ENCODE measurements at places on chromosomes 12 and 14.
A peak's percentile ranks its signal among the peaks of the same experiment; 100 is the strongest.

DNA sequence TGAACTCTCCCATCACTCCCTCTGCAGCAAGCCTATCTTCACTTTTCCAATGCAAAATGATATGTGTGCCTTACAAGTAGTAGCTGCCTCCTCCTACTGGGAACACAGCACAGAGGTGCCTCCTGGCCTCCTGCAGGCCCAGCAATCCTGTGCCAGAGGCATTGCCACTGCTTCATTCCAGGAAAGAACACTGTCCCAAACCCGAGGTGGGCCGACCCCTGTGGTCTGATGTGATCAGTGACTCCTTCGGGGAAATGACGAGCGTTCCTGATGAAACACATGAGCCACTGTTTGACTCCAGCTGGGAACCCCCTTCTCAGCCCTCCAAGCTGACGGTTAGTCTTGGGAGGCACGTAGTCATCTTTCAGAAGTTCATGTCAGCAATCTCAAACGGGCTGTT lies 19.5 kb downstream of the PSMC1 start:
- no peak for DNase-seq

DNA sequence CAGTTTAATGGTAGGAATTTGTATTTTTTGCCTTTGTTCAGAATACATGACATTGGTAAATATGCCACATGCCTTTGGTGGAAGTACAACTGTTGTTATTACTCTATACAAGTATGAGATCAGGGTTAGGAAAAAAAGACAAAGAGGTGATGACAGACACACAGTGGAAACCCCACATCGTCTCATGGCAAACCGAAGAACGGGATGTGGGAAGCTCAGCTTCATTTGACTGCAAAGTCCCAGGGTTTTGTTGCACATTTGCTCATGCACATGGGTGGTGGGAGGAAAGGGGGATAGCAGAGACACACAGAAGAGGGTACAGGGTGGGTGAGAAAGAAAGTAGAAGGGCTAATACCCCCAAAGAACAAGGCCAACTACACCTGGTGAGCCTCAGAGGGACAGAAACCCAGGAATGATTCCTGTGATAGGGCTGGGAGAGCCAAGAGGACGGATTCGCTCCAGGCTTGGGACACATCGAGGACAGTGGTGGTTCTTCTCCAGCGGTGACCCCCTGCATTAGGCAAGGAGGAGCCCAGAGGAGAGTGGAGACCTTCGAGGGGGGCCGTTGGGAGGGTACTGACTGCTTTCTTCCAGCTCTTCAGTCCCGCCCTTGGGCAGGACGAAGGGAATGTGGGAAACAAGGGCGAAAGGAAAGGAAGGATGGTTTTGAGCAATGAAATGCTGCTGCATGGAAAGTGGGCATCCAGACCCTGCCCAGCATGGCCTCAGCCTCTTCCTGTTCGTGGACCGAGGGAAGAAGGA lies 8.1 kb downstream of the VAMP1 start:
- no peak for DNase-seq

- no peak for DNase-seq
Observed at GRCh38 chr14:85444635-85445034, 85.3 kb upstream of the FLRT2 start.

- no peak for DNase-seq
Observed at GRCh38 chr14:55128386-55129085, 516 bp upstream of the LGALS3 start.

DNA sequence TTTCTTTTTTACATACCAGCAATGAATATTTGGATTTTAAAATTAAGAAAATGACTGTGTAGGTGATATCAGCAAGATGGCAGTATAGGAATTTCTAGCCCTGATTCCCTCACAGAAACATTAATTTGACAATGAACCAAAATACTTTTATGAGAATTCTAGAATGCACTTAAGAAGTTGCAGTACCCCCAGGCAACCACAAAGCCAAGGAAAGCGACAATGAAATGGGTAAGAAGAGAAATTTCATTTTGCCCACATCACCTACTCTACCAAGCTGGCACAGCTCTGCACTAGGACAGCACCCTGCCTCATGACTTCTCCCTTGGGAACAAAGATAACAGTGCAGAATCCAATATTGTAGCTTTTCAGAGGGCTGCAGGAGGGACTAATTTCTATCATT lies 6.6 kb downstream of the OR9K2 start:
- DNase-seq = no peak

- peak; percentile 39 for DNase-seq
Observed at GRCh38 chr14:70812124-70812818, 3.0 kb upstream of the MAP3K9 start.

DNA sequence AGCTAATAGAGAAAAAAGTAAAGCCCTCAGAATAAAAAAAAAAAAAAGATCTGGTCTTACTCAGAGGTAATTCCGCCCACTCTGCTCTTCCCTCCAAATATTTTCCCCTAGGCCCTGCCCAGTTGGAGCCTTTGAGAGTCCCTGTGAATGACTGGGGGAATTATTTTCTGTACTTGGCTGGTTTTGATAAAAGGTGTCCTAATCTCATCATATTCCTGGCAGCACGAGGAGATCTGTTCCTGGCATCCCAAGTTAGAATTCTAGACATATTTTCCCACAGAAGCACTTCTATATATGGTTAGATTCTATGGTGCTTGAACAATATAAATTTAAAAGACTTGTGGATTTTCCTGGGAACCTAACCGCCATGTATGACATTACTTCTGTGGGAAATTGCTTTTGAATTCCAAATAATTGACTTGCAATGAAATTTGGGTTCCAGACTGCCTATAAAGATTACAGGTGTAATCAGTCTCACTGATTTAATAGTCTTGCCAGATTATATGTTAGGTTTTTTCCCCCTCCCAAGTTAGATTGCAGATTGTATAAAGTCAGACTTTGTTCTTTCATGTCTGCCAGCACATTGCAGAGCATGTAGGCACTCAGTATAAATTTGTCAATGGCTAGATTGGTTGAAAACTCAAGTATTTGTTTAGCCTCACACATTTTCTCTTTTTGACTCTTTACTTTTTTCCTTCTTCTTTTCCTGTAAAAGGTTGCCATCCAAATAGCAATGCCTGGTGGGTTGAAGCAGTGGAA lies 12.3 kb downstream of the GPX2 start:
- DNase-seq = no peak

GRCh38 chr12:26410689-26411088 lies 215.3 kb downstream of the SSPN start:
- no peak for DNase-seq

- DNase-seq = no peak
Observed at GRCh38 chr12:49720214-49720613, 13.0 kb upstream of the FMNL3 start.

DNA sequence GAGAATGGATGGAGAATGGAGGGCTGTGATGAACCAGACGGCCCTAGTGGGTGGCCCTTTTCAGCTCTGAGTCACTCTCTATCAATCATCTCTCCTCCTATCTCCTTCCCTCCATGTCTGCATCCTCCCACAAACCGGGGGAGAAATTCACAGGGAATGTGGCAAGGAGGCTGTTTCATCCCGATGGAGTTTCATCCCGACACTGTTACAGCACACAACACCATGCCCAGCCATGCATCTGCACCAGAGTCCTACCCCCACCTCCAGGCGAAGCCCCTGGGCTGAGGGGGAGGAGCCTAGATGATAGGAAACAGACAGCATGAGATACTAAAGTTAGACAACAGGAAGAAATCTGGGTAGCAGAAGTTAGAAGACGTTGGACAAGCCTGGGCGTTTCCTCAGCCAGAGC lies 20.8 kb downstream of the SLC8B1 start:
- DNase-seq = no peak

GRCh38 chr12:53710091-53710490 lies 17.2 kb downstream of the CALCOCO1 start:
- no peak for DNase-seq

GRCh38 chr14:67263499-67264149 lies 22.4 kb downstream of the PALS1 start:
- no peak for DNase-seq

- no peak for DNase-seq
Observed at GRCh38 chr12:61524851-61525250, 735.4 kb upstream of the USP15 start.

GRCh38 chr14:53663709-53664108 lies 292.9 kb downstream of the BMP4 start:
- peak; percentile 83 for DNase-seq

GRCh38 chr14:70498191-70498590 lies 36.6 kb downstream of the ADAM20 start:
- no peak for DNase-seq

- no peak for DNase-seq
Observed at GRCh38 chr14:60275932-60276331, 26.9 kb downstream of the PPM1A start.

- DNase-seq = peak; percentile 86
Observed at GRCh38 chr12:101939856-101940265, 62.5 kb downstream of the DRAM1 start.

GRCh38 chr12:8590842-8591545 lies 21.7 kb downstream of the AICDA start:
- peak; percentile 54 for DNase-seq

- no peak for DNase-seq
Observed at GRCh38 chr12:61821381-61821780, 438.8 kb upstream of the USP15 start.

DNA sequence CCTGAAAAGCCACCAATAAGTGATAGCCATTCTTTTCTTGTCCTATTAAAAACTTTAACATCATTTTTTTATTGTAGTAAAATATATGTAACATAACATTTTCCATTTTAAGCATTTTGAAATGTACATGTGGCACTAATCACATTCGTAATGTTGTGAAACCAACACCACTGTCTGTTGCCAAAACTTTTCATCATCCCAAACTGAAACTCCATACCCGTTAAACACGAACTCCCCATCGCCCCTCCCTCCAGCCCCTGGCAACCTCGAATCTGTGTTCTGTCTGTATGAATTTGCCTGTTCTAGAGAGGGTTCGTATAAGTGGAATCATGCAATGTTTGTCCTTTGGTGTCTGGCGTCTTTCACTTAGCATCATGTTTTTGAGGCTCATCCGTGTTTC lies 75.9 kb downstream of the CCDC92 start:
- DNase-seq = no peak

- DNase-seq = no peak
Observed at GRCh38 chr14:89866458-89866857, 88.1 kb downstream of the EFCAB11 start.

GRCh38 chr12:76057326-76057725 lies 25.8 kb upstream of the PHLDA1 start:
- DNase-seq = no peak

DNA sequence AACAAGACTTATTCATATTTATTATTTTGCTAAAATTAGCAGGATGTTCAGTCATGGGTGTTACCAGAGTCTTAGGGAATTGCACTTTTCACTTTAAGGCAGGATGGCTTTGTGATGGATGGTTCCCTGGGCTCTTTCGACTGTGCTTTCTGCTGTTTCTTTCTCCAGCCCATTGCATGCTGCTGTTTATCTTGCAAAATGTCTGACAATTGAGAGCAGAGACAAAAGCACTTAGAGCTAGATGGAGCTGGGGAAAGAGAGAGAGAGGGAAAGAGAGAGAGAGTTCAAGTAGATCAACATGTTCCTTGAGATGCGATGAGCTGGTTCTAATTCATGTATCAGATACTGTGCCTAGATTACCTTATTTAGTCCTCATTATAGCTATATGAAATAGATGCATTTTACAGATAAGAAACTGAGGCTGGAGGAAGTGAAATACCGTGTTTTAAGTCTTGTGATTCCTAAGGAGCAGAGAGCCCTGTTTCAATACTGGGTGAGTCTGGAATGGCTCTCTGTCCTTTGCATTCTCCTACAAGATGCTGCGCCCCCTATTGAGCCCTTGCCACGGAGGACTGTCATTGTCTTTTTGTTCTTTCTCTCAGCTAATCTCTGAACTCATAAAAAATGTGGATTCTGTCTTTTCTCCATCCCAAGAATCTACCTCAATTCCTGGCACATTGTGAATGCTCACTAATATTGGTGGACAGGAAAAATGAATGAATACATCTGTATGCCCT lies 227.9 kb downstream of the ALG10B start:
- DNase-seq = peak; percentile 89

GRCh38 chr12:100448656-100449055 lies 25.0 kb upstream of the NR1H4 start:
- DNase-seq = no peak

DNA sequence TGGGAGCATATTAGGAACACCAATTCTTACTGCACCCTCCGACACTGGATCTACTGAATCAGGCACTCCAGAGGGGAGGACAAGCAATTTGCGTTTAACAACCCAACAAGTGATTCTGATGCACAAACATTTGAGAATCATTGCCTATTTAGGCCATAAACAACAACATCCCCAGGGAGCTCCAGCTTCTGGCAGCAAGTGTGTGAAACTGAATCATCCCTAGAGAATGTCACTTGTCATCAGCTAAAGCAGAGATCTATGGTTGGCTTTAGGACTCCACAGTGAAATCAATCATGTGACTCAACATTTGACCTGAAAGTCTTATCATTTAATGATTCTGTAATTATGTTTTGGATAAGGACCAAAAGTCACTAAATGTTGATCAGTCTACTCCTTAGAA lies 505.0 kb upstream of the FLRT2 start:
- DNase-seq = no peak

- peak; percentile 49 for DNase-seq
Observed at GRCh38 chr14:29039171-29039570, 272.6 kb downstream of the FOXG1 start.

GRCh38 chr14:36618641-36619040 lies 36.2 kb upstream of the NKX2-8 start:
- DNase-seq = no peak

DNA sequence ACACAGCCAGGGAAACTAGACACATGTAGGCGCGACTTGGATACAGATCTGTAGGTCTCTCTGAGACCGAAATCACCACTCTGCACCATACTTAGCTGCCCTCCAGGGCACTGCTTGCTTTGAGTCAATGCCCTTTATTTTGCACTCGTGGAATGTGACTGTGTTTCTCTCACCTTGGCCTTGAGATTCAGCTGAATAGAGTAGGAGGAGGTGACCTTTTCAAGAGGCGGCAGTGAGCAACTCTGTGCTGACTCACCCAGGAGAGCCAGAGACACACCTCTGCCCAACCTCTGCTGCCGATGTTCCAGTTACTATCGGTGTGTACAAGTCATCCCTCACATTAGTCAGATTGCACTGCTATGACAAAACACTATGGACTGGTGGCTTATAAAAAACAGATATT lies 583.4 kb downstream of the VRK1 start:
- peak; percentile 65 for DNase-seq

- no peak for DNase-seq
Observed at GRCh38 chr12:101939306-101939705, 61.9 kb downstream of the DRAM1 start.

GRCh38 chr12:13288501-13288900 lies 92.0 kb downstream of the EMP1 start:
- DNase-seq = no peak

- no peak for DNase-seq
Observed at GRCh38 chr12:125217308-125217707, 152.1 kb downstream of the AACS start.
